Activated CD4-positive, alpha-beta T cell treated with anti-CD3 and anti-CD28 coated beads for 4 hours (primary cell): ENCODE measurements at places on chromosomes 11 and 22.

- no peak for DNase-seq
Measured at GRCh38 chr22:29872144-29872893, 10.7 kb upstream of the MTMR3 start.

DNA sequence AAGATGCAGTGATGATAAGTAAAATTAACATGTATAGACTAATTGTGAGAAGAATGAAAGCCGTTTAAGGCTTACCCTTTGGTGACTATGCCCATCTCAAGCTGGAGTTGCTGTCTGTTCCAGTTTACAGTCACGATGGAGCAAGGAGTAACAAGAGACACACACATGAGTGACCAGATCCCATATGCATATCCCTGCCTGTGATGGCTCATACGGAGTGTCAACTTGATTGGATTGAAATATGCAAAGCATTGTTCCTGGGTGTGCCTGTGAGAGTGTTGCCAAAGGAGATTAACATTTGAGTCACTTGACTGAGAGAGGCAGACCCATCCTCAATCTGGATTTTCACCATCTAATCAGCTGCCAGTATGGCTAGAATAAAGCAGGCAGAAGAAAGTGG is 786.8 kb downstream of the FAM181B start:
- no peak for DNase-seq

DNA sequence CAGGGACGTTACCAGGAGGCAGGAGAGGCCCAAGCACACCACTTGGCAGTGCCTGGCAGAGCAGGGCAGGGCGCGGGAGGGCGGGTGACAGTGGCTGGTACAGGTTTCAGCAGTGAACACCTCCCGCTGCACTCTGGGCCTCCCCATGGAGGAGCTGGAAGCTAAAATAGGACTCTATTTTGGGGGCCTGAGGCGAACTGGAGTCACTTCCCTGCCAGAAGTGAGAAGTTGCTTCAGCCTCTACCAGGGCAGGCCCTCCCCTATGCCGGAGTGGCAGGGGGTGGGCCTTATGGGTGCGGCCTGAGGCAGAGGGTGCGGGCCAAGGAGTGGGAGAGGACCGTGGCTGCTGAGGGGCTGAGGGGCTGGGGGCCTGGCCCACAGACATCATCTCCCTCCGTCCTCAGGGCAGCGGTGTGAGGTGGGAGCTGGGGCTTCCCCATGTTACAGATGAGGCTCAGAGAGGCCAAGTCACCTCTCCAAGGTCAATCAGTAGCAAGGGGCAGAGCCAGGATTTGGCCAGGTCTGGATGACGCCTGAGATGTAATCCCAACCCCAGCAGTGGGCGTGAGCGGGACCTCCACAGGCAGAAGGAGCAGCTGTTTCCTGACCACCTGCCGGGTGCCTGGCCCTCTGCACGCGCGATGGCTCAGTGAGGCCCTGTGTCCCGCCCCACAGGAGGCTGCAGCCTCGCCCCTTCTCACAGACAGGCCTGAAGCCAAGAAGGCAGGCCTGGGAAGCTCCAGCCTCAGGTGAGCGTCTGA is 39.3 kb downstream of the KCNJ4 start:
- no peak for DNase-seq

GRCh38 chr22:44584256-44584902 is 86.3 kb upstream of the RTL6 start:
- no peak for DNase-seq

DNA sequence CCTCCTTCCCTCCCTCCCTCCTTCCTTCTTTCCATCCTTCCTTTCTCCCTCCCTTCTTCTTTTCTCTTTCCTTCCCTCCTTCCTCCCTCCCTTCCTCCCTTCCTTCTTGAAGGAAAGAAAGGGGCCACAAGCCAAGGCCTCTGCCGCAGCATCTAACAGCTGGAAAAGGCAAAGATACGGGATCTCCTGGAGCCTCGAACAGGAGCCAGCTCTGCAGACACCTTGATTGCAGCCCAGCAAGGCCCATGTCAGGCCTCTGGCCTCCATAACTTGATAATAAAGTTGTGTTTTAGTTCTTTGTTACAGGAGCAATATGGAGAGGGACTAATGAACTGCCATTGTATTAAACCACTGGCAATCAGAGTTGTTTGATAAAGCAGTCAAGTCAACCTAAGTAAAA is 348.9 kb upstream of the B3GAT1 start:
- no peak for DNase-seq

DNA sequence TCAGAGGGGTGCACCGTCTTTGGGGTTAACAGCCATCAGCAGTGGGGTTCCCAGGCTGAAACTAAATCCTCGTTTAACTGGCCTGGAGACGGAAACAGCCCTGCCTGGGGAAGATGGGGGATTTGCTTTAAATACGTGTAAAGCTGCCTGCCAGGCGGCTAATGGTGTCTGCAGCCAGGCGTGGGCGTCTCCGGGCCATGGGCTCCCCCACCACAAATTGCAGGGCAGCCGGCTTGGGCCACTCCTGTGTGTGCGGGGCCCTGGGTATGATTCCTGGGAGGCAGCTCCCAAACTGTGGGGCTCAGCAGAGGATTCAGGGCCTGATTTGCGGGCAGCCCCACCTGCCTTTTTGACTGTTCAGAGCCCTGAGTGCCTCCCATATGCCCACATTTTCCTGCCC is 110.5 kb downstream of the KCNQ1 start:
- DNase-seq = no peak

DNA sequence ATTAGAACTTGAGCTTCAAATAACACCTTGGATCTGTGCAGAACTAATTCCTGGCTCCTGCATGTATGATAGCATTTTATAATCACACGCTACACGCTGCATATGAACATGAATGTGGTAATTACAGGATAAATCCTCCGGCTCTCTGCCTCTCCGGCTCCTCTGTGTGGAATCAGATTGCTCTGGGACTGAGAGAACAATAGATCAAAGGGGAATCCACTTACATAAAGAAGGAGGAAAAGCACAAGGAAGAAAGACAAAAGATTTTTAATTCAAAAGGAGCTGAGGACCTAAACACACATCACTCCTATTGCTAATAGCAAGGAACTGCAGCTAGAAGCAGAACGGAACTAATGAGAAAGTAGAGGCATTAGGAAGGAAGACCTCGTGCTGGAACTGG is 240.9 kb downstream of the NTM start:
- DNase-seq = no peak

- no peak for DNase-seq
Measured at GRCh38 chr11:65420506-65420905, 2.1 kb upstream of the NEAT1 start.

- DNase-seq = no peak
Measured at GRCh38 chr22:45934659-45935341, 42.2 kb downstream of the WNT7B start.

DNA sequence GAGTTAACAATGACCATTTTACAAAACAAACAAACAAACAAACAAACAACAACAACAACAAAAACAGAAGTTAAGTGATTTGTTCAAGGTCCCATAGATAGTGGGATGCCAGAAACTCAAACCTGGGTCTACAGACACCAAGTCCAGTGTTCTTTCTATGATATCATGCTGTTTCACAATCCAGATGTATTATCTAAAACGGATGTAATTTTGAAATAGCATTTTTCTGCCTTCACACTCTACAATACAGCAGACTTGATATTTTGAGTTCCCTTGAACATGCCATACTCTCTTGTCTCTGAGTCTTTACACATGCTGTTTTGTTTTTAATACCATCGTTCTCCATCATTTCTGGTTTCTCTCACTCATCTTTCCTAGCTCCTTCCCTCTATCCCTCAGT is 104.5 kb downstream of the RELT start:
- DNase-seq = no peak

DNA sequence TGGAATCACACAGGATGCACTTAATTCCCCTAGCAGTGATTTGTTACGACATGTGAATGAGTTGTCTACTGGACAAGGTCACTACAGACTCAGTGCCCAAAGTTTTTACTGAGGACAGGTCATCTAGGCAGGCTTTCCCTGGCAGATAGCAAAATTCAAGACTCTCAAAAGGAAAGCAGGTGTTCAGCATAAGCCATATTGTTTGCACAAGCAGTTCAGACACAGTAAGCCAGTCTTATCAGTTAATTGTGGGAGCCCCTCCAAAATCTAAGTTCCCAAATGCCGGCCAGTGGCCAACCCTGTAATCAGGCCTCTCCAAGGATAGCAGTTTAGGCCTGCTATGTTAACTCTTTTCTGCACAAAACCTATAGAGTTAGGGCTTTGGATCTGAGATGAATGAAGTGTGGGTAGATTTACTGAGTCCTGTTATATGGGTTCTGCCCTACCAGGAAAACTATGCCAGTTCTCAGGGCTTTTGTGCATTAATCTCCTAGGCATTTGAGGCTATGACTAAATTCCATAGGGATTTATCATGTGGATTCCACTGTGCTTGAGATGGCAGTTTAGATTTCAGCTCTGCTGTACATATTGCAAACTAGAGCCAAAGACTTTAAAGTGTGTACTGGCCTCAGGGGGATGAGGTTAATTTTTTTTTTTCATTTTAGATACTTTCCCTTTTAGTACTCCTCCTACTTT is 4.8 kb upstream of the ARHGEF12 start:
- no peak for DNase-seq

- DNase-seq = no peak
Measured at GRCh38 chr11:15957234-15957633, 399.1 kb downstream of the SOX6 start.
